Stimulated activated CD8-positive, alpha-beta memory T cell treated with anti-CD3 and anti-CD28 coated beads, Interleukin-15, amount 100 ng/mL, for 4 hours (primary cell): ENCODE measurements at places on chromosomes 1 and 21.

DNA sequence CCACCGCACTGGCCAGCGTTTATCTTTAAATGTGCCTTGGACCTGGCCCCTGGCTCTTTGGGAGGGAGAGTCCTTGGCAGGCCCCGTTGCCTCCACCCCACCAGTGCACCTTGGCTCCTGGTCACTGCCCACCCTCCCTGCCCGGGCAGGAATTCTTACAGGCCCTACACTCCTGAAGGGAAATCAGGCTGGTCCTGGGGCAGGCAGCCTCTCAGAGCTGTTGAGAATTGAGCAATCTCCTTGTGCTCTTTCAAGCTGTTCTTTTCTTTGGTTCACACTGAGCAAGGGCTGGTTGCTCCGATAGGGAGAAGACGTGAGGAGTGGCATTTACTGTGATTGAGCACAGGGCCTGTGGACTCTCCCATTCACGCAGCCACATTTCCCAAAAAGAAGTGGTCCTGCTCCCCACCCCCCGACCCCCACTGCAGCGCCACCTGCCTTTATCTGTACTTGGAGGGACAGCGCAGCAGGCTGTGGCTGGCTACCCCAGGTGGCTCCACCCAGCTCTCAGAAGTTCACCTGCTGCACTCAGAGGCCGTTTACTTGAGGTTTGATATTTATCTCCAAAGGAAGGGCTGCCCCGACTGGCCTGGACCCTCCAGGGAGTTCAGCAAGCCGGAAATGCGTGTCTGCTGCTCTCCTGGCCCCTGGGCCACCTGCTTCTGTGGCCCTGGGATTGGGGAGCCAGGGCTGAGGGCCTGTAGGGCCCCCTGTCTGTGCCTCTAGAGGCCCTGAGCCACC, 47.8 kb downstream of the SKI start:
- no peak for DNase-seq

DNA sequence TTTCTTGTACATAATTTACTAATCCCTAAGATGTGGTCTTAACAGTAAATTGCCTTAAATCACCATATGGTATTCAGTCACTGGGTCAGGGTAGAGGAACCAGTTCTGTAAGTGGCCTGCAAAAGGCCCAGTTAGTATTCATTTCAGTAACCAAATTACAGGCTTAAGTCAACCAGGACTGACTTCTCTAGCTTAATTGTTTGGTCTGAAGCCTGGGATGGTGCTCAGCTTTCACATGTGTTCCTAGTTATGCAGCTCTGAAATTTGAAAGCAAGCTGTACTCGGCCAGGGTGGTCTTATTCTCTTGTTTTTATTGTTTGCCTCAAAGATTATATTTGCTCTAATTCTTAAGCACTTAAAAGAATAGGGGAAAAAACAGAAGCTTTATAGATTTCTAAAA, 144.6 kb downstream of the MAGI3 start:
- no peak for DNase-seq

- no peak for DNase-seq
Observed at GRCh38 chr1:163124812-163125211, 55.7 kb downstream of the RGS4 start.

GRCh38 chr1:2107586-2108212, 57.5 kb downstream of the PRKCZ start:
- no peak for DNase-seq

DNA sequence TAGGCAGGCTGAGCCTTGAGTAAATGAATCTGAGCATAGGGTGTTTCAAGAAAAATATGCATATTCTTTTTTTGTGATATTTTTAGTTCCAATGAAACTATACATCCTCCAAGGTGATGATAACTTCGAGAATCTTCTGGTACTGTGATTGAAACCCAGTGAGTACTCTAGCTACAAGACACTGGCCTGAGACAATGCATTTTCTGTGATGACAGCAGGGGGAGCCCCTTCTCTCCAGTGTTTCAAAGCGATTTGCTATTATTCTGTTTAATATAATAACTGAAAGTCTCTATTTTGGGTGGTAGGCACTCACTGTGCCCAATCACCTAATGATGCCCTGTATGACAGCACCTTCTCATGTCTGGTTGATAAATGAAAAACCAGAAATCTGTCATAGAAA, 12.1 kb downstream of the IRF2BP2 start:
- no peak for DNase-seq

DNA sequence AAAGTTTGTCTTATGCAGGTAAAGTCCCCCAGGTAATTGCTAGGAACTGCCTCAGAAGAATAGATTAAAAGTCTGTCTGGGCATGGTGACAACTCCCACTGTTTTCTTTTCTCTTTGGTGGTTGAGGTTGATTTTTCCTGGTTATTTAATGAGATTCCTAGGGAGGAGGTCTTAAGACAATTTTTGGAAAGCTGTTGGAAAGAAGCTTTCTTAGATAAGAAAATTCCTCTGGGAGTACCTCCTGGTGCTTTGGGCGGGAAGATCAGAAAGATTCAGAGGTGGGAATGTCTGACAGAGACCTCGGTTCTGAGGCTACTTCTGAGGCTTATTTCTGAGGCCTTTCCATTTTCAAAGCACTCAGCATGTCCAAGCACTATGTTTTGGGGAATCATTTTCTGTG, 25.0 kb upstream of the IVNS1ABP start:
- DNase-seq: no peak

GRCh38 chr1:60596791-60597750, 485.3 kb upstream of the NFIA start:
- no peak for DNase-seq

GRCh38 chr1:59554011-59554663, 257.2 kb downstream of the FGGY start:
- no peak for DNase-seq

- DNase-seq: no peak
Observed at GRCh38 chr1:85203573-85204171, 2.9 kb upstream of the SYDE2 start.

DNA sequence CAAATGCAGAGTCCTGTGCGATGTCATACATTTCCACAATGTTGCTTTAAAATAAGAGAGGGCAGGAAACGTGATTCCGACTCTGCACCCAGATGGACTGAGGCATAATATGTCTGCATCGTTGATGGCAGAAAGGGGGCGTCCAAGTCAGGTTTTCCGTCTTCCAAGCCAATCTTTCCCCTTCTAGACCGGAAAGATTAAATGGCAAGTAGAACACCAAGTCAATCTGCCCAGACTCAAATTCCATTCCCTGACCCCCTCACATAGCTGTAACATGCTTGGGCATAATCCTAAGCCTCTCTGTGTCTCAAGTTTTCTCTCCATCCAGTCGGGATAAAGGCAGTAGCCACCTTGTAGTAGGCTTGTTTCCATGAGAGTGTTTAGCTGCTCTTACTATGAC, 14.4 kb downstream of the PCP4 start:
- DNase-seq: no peak

DNA sequence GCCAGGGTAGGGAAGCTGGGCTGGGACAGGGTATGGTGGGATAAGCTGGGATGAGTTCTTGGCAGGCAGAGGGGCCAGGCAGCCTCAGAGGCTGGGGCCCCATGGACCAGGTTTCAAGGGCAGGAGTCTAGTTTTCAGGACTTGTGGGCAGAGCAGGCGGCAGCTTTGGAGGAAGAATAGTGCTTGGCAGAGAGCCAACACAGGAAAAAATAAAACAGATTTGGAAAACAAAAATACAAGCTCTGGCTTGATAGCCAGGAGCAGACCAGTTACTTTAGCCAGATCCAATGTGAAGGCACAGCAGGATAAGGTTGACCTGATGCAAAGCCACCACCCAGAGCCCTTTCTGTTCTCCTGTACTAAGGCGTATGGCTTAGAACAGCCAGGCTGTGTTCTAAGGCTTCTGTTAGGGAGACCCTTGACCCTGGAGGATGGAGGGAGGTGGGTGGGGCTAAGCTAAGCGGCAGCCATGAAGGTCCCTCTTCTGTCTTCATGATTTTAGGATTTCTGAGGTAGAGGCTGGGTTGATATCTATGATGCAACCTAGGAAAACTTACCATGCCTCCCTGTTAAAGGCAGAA, 5.5 kb downstream of the TRAF5 start:
- no peak for DNase-seq

- no peak for DNase-seq
Observed at GRCh38 chr1:205283270-205284147, 38.0 kb downstream of the NUAK2 start.

GRCh38 chr1:109112056-109112651, 1.8 kb upstream of the ELAPOR1 start:
- DNase-seq: no peak

GRCh38 chr21:45490049-45490731, 52.0 kb downstream of the SLC19A1 start:
- no peak for DNase-seq

DNA sequence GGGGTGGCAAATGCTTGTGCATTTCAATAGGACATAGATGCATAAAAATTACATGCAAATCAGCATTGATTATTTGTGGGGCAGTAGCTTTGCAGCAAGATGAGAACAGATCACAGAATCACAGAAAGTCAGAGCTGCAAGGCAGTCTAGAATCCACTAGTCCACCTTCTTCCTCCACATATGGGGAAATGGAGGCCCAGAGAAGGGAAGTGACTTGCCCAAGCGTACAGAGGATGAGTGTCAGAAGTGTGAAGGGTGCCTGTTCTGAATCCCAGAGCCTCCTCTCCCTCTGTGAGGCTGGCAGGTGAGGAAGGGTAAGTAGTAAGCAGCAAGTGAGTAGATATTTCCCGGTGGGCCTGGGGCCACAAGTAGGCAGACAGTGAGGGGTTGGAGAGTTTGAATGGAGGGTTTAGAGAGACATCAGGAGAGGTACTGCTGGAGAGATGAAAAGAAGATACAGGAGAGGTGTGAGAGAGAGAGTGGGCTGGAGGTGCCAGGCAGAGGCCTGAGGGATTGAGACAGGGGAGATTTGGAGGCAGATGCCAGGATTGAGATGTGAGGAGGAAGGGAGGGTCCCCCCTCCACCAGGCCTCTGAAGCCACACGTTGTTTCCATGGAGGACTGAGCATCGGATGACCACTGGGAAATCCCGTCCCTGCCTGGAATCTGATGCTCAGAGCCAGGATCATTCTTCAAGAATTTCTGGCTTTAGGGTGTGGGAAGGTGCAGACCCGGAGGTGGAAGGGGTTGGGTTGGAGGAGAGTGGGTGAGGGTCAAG, 4.8 kb upstream of the MYOG start:
- DNase-seq: no peak

- DNase-seq: no peak
Observed at GRCh38 chr1:75969550-75969949, 37.3 kb upstream of the ASB17 start.

- no peak for DNase-seq
Observed at GRCh38 chr1:91795591-91796389, 90.2 kb downstream of the TGFBR3 start.

DNA sequence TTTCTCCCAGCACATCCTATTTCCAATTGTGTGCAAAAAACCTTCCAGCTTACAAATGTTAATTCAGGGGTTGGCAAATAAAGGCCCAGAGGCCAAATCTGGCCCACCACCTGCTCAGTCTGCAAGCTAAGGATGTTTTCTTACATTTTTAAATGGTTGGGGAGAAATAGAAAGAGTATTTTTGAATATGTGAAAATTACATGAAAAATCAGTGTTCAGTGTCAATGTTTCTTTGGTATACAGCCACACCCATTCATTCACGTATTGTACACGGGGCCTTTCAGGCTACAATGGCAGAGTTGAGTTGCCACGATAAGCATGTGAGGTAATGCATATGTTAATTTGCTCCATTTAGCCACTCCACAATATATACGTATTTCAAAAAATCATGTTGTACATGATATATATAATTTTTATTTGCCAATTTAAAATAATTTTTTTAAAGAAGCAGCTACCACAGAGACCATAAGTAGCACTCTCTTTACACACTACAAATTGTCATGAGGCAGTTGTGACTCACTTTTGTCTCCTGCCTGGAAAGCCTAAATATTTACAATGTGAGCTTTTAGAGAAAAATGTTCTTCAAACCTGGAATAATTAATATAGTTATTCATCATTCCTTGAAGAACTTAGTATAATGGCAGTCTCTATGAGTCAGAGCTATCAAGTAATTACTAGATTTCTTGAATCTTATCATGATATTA, 189.6 kb downstream of the SMYD3 start:
- no peak for DNase-seq

DNA sequence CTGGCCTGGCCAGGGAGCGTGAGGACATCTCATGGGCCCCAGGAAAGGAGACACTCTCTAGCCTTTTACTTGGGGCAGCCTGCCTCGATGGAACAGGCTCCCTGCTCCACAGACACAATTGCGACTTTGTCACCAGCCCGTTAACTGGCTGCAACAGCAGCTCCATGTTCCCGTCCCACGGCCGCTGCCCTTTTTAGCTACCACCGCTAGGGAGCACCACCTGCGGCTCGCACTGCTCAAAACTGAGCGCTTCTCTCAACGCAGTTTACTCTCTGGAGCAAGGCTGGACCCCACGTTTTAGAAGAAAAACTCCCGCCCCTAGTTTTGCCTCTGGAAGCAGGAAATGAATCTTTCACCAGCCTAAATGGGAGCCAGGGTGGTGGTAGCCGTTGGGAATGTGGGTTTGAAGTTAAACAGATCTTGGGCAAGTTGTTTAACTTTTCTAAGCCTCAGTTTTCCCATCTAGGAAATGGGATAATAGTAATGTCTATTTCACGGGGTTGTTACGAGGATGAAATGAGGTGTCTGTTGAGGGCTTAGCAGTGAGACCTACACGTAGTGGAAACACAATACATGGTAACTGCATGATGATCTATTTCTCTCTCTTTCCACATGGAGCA, 3.5 kb upstream of the LRRC38 start:
- DNase-seq: no peak

- no peak for DNase-seq
Observed at GRCh38 chr1:163068716-163069115, 445 bp upstream of the RGS4 start.

GRCh38 chr21:44392916-44393315, 39.5 kb downstream of the TRPM2 start:
- DNase-seq: no peak

GRCh38 chr1:27253596-27253995, 19.2 kb downstream of the WDTC1 start:
- no peak for DNase-seq

DNA sequence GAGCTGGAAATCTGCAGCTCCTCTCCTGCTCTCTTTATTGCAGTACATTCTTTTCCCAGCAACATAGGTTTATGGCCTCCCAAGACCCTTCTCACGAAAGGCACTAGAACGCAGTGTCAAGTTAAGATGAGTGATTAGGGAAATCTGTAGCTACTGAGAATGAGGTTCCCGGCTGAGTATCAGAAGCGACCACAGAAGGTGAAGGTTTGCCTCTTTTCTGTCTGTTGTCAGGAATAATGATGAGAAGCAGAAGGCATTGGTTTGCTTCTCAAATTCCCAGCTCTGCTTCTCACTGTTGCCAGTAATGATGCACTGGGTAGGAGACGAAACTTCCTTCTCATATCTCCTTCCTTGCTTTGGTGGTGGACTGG, 128.4 kb downstream of the NTMT2 start:
- DNase-seq: no peak

DNA sequence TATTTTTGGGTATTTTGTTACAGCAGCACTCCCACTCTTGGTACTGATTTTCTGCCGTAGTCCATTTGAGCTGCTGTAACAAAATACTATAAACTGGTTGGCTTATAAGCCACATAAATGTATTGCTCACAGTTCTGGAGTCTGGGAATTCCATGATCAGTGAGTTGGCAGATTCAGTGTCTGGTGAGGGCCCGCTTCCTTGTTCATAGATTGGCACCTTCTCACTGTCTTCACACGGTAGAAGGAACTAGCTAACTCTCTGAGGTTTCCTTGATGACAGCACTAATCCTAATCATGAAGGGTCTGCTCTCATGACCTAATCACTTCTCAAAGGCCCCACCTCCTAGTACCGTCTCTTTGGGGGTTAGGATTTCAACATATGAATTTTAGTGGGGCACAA, 85.2 kb downstream of the HHAT start:
- no peak for DNase-seq

- no peak for DNase-seq
Observed at GRCh38 chr1:10378081-10378841, 20.6 kb upstream of the PGD start.
